Activated CD4-positive, alpha-beta T cell treated with anti-CD3 and anti-CD28 coated beads for 48 hours (primary cell): ENCODE measurements at places on chromosomes 6 and 20.

DNA sequence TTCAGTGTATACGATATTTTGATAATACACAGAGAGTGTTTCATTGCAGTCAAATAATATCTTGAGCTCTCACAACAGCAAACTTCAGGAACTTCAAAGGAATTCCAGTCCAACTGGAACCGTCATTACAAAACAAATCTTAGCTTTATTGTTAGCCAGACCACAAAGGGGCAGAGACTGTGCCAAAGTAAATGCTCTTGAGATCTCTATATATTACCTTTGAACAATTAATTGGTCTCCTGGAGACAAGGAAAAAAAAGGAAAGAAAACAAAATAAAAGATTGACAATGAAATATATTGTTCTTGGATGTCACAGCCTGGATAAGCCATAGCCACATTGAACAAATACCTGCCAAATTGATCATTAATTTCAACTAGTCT, 70.0 kb downstream of the FOXC1 start:
- no peak for DNase-seq

GRCh38 chr20:17934141-17934862, 34.3 kb downstream of the SNX5 start:
- DNase-seq, result no peak

GRCh38 chr6:12813321-12813720, 96.8 kb downstream of the PHACTR1 start:
- DNase-seq, result no peak

DNA sequence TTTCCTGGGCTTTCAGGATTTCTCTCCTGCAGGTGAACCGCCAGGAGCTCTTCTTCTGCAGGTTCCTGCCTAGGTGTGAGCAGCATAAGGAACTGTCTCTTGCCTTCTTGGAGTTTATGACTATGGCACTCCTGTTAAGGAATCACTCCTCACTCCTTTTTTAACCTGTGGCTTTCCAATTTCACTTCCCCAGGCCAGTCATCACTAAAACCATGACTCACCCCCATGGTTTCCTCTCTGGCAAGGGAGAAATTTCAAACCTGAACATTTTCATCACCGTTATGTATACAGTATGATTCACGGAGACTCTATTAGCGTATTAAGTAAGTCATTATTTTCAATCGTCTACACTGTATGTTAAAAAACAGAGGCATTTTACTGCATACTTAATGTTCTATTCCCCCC, 78.2 kb upstream of the ARID1B start:
- no peak for DNase-seq

DNA sequence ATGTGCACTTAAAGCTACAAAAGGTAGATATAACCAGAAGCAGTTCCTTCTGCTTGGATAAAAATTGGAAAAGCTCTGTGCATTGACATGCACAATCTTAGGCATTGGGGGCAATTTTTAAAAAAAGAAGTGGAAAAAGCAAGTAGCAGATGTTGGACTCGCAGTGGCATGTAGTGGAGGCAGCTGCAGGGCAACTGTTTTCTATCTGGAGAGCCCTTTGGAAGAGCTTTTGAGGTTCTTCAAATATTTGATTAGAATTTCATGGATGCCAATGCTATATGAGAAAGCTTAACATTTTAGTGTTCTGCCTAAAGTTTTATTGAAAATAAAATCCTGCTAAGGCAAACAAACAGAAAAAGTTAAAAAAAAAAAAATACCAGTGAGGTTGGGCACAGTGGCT, 388.3 kb upstream of the RNF217 start:
- no peak for DNase-seq

DNA sequence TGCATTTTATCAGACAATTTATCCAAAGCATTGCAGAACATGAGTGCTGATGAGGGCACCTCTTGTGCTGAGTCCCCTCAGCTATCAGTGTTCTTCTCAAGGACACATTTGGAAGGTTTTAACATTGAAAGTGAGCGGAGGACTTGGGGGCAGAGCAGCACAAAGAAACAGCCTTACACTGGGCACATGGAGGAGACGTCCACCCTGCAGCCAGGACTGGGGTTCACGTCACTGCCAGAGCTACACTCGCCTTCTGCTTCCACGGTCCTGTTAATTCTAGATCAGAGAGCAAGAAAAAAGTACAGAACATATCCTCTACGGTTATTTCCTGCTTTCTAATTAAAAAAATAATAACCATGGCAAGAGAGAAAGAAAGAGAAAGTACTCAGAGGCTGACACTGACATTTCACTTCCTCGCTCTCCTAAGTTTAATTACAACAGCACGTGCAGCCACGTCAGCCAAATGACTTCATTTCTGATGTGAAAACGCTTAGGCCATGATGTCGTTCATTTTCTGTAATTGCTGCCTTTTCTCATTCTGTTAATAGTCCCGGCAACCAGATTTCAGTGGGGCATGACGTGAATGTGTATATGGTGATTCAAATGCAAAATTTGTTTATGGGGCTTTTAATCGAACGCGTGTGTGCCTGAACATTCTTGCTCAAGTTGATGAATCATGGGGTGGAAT, 5.1 kb downstream of the PRND start:
- DNase-seq, result peak; percentile 59

DNA sequence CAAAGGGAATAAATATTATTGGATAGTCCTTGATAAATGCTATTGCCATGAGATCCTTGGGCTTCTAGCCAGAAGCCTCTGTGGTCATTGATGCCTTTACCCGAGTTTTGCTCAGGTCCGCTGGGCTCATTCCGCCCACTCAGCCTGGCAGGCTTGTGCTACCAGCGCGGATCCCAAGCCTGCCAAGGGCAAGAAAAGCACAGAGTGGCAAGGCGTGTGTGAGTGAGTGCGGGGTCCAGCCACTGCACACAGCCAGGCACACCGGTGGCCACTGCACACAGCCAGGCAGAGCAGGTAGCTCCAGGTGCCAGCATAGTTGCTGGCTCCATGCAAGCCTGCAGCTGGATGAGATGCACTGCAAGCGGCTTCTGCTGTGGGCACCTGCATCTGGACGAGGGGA, 38.7 kb downstream of the STK38 start:
- no peak for DNase-seq

GRCh38 chr6:89500611-89501010, 67.7 kb downstream of the ANKRD6 start:
- no peak for DNase-seq

GRCh38 chr20:51366155-51366886, 176.2 kb downstream of the NFATC2 start:
- DNase-seq, result no peak

GRCh38 chr20:36919715-36920333, 31.7 kb downstream of the SAMHD1 start:
- peak; percentile 20 for DNase-seq

- peak; percentile 21 for DNase-seq
Measured at GRCh38 chr6:151284548-151285017, 44.8 kb downstream of the AKAP12 start.

DNA sequence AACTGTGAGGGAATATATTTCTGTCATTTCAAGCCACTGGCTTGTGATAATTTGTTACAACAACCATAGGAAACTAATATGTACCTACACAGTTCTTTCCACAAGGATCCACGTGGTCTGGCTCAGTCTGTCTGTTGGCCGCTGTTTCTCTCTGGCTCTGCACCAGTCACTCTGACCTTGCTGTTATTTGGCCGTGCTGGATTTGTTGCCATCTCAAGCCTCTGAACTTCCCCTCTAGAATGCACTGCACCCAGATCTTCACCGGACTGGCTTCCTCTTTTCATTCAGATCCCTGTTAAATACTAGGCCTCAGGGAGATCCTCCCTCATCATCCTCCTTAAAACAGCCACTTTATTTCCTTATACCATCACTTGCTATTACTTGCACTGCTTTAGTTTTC, 446.8 kb downstream of the TFAP2B start:
- DNase-seq, result no peak

GRCh38 chr6:112568066-112568465, 220.9 kb downstream of the RFPL4B start:
- no peak for DNase-seq

- DNase-seq, result no peak
Measured at GRCh38 chr20:60467771-60468170, 509.5 kb downstream of the CDH26 start.

- no peak for DNase-seq
Measured at GRCh38 chr6:142030115-142030619, 102.6 kb upstream of the GJE1 start.

GRCh38 chr6:112983713-112984261, 636.7 kb downstream of the RFPL4B start:
- DNase-seq, result no peak

DNA sequence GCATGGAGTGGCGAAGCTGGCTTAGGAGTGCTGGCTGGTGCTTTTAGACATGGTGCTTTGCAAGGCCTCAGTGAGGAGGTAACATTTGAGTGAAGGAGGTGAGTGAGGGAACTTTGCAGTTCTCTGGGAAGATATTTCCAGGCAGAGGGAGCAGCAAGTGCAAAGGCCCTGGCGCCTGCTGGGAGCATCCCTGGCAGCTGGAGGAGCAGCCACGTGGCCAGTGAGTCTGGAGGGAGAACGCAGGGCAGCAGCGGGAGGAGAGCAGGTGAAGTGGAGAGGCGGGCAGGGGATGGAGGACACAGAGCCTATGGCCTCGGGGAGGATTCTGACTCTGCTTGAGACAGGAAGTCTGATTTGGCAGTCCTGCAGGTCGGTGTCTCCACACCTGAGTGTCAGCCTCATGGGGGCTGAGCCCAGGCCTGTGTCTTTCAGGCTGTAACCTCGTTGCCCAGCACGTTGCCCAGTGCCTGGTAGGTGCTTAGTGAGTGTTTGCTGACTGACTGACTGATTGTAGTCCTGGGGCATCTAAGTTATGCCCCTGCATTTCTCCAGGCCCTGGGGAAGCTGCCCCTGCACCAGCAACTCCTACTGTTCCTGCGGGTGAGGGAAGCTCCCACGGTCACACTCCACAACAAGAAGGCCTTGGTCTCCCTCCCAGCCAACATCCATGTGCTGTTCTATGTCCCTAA, 11.0 kb upstream of the BPIFB4 start:
- no peak for DNase-seq
